ENCODE measurements at places on chromosomes 4 and X. TPM values are rescaled to one million over a fixed set of nuclear protein-coding genes. Genes with fewer than 3 reads are reported as not detected.

DNA sequence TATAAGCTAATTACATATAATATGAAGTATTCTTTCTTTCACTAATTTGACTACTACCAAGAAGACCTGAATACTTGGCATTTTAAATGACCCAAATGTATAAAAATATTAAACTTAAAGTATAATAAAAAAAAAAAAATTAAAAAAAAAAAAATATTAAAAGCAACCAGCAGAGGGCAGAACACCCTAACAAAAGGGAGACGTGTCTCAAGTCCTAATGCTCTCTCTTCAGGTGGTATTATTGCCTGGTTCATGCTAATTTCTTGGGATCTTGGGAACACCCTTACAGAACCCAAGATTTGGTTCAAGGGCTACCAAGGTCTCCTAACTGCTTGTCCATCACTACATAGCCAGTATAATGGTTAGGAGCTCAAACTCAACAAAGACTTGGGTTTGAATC, 754.8 kb downstream of the RAB28 start:
- DNase-seq: no peak

GASK1B gene
- 0.29 TPM for total RNA-seq

TIMM8A gene
- 40.1 TPM for total RNA-seq

DHRSX gene
- 25.3 TPM for total RNA-seq

DNA sequence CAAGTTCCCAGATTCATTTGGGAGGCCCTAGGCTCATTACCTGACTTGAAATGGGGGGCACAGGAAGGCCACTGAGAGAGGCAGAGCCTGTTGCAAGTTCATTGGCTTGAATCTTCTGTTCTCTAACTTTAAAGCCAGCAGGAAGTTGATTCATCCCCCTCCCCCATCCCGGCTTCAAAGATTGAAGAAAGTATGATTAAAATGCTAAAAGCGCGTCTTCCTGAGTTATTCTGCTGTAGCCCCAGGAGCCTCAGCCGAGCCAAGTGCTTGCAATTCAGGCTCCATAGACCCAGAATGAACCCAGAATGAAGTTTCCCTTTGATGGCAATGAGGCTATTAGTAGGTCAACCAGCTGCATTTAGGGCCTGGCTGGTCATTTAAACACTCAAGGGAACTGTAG, 14.7 kb downstream of the CHST7 start:
- DNase-seq: peak; percentile 28

- no peak for DNase-seq
These were observed 66.3 kb upstream of the TRIM2 start for GRCh38 chr4:153137677-153138630.

DNA sequence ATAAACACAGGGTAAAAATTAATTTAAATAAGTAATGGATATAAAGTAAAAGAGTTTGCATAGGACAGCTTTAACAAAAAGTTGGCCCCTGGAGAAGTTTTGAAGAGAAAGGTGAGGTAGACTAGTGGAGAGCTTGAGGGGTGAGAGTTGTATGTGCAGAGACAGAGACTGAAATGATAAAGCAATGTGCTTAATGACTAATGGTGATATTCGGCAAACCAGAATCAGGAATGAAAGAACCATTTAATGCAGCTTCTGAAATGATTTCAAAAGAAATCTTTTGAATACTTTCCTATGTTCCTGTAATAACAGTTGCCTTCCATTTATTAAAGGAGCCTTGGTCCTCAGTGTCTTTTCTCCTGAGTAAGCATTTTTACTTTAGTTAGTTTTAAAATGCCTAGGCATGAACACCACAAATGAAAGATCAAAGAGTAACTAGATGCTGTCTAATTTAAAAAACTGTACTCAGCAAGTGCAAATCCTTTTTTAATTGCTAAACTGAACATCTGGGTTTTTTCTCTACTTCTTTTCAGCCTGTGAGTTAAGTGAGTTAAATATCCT, 28.5 kb downstream of the CAMK2D start:
- DNase-seq: no peak

GRCh38 chr4:213971-214370, 89.7 kb downstream of the ZNF718 start:
- no peak for DNase-seq

DNA sequence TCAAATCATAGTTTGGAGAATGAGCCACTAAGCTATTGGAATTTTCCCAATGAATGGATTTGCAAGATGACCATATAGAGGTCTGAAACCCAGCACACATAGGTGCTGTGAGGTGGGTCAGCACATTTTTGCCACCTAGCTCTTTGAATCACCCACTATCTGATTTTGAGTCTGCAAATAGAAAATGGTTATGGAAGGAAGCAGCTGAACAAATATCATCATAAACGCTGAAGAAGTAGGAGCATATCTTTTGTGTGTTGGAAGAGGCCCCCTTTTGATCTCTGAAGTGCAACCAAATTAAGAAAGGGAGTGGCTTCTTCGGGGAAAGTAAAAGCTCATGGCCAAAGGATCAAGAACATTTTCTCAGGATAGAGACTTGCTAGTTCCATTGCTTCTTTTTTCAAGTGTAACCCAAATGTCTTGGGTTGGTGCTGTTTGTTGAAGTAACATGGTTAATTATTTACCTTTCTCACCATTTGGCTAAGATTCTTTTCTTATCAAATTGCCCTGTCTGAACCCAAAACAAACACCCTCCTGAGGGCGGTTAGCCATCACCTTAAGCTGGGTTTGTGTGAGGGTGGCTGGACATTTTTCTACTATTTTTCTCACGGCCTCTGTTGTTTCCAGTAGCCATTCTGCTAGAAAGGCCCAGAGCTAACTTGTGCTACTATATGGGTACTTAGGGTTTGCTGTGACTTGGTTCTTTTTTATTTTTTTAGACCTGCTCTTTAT, 18.4 kb upstream of the SORBS2 start:
- DNase-seq: no peak

GRCh38 chrX:143429131-143429530, 88.1 kb downstream of the SPANXN3 start:
- DNase-seq: no peak

DNA sequence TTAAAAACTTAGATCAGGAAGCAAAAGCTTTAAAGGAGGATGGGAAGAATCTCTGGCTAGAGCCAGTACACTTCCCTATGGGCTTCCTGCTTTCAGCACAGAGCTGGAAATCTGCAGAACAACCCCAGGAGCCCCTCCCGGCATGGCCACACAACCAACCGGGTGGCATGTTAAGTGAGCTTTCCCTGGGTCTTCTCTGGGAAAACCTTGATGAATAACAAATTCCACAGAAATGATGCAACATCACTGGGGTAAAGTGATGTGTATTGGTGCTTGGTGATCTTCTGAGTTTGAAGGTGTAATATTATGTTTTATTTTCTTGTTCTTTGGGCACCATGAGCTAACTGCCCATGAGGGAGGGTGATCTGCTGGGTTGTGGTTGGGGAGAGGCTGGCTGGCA, 22.1 kb downstream of the NHS start:
- DNase-seq: no peak

P2RY8 gene
- total RNA-seq: 50.1 TPM

GPRASP1 gene
- total RNA-seq: 3.4 TPM

NRK gene
- not detected for total RNA-seq

CCDC158 gene
- not detected for total RNA-seq

TRO gene
- total RNA-seq: 4.2 TPM

- no peak for DNase-seq
These were observed 9.0 kb upstream of the PROM1 start for GRCh38 chr4:16092682-16093319.

TRIM75 gene
- total RNA-seq: not detected

- DNase-seq: peak; percentile 57
These were observed 651 bp upstream of the SAP30 start for GRCh38 chr4:173370130-173370476.

GRCh38 chr4:112931001-112931400, 118.5 kb upstream of the ANK2 start:
- DNase-seq: no peak

SLC6A8 gene
- 1.0 TPM for total RNA-seq

DNA sequence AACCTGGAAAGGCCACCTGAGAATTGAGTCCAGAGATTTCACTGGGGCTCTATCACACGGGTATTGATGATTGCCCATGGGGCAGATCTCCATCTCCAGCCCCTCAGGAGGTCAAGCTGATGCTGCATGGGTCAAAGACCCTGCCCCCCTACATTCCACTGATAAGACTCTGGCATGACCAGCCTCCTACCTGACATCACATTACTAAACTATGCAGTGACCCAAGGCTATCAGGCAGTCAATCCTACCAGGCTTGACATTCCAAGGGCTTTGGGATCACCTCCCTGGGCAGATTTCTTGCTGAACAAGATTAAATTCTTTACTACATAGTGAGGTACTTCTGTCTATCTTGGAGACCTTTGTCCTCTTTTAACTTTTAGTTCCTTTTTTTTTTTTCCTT, 192.7 kb upstream of the STS start:
- no peak for DNase-seq

GRCh38 chr4:138901177-138901576, 114.4 kb upstream of the NOCT start:
- DNase-seq: no peak

DNA sequence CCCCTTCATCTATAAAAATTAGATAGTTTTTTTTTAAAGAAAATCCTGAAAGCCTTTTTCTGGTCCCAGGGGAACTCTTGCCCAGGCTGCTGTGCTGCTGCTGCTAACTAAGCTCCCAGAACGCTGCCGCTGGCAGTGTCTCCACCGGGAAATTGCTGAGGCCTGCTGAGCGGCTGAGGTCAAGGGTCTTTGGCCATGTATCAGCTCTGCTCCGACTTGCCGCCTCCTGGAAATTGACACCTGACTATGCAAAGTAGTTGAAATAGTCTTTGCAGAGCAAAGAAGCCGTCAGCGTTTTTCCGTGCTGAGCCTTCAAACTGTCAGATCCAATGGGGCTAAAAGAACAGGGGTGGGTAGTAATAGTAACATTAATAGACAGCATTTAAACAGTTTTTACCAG, 839 bp downstream of the QDPR start:
- DNase-seq: no peak

GRCh38 chr4:83207497-83208101, 77.0 kb downstream of the COQ2 start:
- DNase-seq: no peak

DNA sequence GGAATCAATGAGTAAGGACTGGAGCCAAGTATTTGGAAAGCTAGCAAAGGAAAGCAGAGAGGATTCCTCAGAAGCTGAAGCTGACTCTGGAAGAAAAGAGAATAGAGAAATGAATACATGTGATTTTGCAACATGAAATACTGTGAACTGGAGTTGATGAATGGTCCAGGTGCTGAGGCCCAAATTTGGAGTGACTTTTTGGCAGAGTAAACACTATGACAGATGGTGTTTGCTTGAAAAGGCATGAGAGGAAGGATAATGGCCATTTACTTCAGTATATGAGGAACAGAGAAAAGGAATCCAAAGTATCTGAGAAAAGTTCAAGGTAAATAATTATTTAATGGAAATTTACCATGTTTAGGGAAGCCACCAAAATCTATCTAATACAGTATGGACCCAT, 236.7 kb downstream of the SLITRK2 start:
- no peak for DNase-seq

GRCh38 chr4:19728773-19729172, 522.9 kb upstream of the SLIT2 start:
- no peak for DNase-seq

- no peak for DNase-seq
These were observed 75.5 kb downstream of the TBC1D9 start for GRCh38 chr4:140680686-140681085.

DNA sequence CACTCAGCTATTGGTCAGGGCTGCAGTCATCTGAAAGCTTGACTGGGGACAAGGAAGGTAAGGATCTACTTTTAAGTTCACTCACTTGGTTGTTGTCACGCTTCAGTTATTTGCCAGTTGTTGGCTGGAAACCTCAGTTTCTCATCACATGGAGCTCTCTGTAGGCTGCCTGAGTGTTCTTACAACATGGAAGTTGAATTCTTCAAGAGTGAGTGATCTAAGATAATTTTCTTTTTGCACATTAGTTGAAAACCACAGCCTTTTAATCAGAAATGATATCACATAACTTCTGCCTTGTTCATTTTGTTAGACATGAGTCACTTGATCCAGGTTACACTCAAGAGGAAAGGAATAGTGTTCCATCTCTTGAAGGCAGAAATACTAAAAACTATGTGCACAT, 552.7 kb downstream of the RAPGEF2 start:
- no peak for DNase-seq

- DNase-seq: peak; percentile 4
These were observed 216.4 kb upstream of the RASGEF1B start for GRCh38 chr4:81688085-81688484.

ARHGEF38 gene
- total RNA-seq: not detected

DNA sequence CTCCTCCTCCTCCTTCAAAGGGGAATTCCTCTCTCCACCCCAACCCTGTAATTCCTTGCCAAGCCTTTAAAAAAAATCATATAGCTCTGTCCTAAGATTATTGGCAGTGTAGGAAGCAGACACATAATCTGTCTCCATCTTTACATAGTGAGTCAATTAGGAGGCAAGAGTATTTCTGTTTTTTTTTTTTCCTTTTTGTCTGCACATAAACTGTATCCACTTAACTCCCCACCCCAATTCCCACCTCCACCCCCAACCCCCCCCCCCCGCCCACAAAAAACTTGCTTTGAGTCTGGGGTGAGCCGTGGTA, 182.5 kb downstream of the RASL11B start:
- no peak for DNase-seq

DNA sequence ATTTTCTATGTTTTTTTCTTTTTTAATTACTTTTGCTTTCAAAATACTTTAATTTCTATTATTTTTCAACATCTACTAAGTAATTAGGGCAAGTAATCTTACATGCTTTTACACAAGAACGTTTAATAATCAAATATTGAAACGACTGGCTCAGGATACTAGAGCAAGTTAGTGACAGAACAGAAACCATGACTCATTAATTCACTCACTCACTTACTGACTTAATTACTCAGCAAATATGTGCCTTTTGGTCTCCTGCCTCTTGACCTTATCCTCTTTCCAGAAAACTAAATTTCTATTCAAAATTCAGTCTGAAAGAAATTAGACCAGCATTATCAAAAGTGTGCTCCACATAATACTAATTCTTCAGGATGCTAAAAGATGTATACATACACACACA, 314.9 kb upstream of the TEX13C start:
- no peak for DNase-seq

DNA sequence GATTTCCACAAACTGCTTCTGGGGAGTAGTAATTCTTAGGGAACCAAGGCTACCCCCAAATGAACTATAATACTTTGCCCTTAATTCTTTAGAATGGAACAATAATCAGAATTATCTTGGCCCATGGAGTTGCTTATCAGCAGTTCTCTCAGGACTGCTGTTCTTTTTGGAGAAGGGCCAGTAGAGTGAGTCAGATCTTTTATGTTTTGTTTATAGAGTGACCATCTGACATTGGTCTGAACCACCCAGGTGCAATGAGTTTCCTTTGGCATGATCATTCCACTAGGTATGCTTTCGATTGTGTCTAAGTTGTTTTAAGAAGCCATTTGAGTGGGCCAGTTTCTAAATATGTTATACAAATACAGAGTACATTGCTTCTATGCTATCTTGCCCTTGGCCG, 31.8 kb downstream of the PRRG1 start:
- DNase-seq: no peak
